Fibroblast of skin of right quadriceps (primary cell): ENCODE measurements at places on chromosomes 7 and 10.
A peak's percentile ranks its signal among the peaks of the same experiment; 100 is the strongest.

DNA sequence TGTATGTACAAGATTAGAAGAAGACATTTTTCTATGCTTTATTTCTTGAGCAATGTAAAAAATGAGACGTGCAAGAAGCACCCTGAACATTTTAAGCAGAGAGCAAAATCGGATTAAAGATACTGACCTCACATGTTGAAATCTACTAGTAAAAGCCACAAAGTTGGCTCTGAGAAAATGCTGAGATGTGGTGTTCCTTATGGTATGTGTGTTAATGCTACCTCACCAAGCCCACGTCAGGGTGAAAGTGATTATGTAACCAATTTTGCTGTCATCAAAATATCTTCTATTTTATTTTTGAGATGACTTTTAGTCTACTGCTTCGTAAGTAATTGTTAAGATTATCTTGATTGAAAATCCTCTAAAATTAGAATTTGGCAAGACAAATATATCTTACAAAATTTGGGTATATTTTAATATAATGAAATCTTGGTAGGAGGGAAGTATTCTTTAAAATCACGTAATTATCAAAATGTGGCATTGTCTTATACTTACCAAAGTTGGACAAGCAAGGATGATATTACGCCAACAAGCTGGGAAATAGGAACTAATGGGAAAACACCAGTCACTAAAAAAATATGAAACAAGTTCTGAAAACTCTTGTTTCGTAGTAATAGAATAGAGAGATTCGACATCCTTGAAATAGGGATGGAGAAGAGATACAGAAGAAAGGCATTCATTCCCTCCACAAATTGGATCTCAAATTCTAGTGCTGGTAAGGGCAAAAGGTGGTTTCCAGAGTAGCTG is 5.8 kb downstream of the ADO start:
- no peak for DNase-seq

DNA sequence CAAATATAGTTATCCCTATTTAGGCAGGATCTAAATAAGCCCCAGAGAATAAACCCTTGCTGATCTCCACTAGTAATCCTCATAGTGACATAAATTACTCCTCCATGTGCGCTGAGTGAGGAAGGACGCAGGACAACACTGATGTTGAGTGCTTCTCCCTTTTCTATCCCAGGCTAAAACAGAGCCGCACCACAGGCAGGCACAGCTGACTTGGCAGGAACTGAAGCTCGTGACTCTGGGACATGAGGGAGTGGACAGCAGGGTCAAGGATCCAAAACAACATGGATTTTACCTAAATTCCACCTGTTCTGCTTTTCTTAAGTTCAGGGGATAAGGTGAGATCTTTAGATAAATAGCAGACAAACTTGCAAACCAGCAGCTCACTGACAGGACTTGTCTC is 46.0 kb downstream of the VOPP1 start:
- DNase-seq, result no peak

DNA sequence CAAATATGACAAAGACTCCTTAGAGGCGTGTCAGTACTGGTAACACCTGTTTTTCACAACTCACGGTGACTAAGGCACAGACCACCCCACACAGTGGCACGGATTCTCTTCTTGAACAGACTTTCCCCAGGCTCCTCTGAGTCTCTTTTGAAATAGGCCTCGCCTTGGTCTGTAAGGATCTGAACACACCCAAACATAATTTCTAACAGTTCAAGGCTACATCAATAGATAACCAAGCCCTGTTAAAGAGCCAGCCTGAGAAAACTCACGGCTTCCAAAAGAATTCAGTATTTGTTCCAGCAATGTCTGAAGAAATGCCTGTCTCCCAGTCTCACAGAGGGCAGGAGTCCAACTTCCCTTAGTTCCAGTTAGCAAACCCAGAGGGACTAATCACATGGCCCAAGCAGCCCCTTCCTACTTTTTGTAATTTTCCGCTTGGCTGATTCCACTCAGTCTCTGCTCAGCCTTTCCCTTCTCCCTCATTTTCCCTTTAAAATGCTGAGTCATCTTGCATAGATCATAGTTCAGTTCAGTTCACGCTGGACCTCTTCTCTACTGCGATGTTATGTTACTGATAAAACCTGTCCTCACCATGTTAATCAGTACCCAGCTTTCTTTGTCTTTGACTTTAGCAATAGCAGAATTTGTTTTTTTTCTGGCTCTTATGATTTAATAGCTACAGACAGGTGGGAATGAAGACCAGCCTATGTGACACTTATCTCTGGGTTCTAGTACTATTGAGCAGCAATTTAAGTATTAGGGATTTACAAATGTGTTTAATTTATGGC is 22.6 kb upstream of the AKR1C3 start:
- DNase-seq, result peak; percentile 84

- peak; percentile 80 for DNase-seq
Measured at GRCh38 chr10:76717141-76717540, 920.5 kb downstream of the KCNMA1 start.

GRCh38 chr7:77536017-77536412 is 1.1 kb upstream of the PTPN12 start:
- DNase-seq, result no peak

GRCh38 chr10:23173214-23174073 is 18.7 kb upstream of the PTF1A start:
- DNase-seq, result no peak

- DNase-seq, result no peak
Measured at GRCh38 chr7:1946773-1947450, 276.8 kb downstream of the ELFN1 start.

DNA sequence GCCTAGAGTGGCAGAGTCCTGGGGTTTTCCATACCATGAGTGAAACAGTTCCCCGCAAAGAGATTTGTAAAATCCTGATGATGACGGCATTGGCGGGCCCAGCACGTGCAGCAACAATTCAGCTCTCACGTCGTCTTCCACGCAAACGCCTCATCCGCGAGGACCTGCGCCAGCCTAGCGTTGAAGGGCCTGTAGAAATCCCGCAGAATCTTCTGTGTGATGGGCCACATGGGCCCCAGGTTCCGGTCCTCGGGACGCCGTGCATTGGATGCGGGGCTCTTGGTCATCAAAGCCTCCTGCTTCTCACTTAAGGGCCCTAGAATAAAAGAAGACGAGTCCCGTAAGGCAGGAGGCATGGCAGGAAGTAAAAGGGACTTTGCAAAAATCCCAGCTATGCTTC is 83.4 kb downstream of the CHST15 start:
- no peak for DNase-seq

- no peak for DNase-seq
Measured at GRCh38 chr10:98466861-98467505, 20.2 kb upstream of the HPS1 start.

GRCh38 chr10:7969623-7970022 is 84.9 kb upstream of the GATA3 start:
- no peak for DNase-seq

DNA sequence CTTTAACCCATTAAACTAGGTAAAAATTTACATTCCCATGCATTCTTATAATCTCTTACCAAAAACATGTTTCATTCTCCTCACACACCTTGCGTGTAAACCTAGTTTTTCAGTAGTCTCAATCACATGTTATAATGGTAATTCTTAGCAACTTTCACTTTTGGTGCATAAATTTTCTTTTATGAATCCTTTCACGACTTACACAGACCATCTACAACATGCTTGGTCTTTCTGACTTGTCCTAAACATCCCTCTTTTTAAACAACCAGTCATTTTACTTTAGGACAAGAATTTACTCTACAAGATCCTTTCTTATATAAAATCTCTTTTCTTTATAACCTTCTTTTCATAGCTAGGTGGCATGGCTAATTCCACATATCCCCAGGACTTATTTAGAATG is 25.8 kb downstream of the FBXL13 start:
- peak; percentile 8 for DNase-seq

GRCh38 chr10:29533696-29534285 is 101.0 kb downstream of the SVIL start:
- DNase-seq, result peak; percentile 15

DNA sequence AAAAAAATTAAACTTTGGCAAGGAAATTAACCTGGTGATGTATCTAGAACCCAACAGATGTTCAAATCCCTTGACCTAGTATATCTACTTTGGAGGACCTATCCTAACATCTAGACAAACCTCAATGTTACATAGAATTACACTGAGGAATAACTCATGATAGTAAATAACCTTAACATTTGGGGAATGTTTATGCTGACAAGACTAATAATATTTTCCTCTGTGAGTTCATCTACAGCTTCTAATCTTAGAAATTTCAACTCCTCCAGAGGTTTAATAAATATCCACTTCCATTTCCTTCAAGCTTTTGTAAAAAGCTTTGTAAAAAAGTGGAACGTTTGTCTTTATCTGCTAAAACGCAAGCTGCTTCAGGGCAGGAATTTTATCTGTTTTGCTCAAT is 12.7 kb downstream of the HIPK2 start:
- no peak for DNase-seq

DNA sequence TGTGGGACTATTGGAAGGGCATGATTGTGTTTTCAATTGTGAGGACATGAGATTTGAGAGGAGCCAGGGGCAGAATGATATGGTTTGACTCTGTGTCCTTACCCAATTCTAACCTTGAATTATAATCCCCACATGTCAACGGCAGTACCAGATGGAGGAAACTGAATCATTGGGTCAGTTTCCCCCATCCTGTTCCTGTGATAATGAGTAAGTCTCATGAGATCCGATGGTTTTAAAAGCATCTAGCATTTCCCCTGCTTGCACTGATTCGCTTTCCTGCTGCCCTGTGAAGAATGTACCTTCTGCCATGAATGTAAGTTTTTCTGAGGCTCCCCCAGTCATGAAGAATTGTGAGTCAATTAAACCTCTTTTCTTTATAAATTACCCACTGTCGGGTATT is 1367.1 kb downstream of the XPNPEP1 start:
- peak; percentile 57 for DNase-seq

GRCh38 chr10:22620929-22621328 is 93.4 kb downstream of the PIP4K2A start:
- no peak for DNase-seq

GRCh38 chr7:69038915-69039314 is 559.4 kb upstream of the AUTS2 start:
- DNase-seq, result no peak

DNA sequence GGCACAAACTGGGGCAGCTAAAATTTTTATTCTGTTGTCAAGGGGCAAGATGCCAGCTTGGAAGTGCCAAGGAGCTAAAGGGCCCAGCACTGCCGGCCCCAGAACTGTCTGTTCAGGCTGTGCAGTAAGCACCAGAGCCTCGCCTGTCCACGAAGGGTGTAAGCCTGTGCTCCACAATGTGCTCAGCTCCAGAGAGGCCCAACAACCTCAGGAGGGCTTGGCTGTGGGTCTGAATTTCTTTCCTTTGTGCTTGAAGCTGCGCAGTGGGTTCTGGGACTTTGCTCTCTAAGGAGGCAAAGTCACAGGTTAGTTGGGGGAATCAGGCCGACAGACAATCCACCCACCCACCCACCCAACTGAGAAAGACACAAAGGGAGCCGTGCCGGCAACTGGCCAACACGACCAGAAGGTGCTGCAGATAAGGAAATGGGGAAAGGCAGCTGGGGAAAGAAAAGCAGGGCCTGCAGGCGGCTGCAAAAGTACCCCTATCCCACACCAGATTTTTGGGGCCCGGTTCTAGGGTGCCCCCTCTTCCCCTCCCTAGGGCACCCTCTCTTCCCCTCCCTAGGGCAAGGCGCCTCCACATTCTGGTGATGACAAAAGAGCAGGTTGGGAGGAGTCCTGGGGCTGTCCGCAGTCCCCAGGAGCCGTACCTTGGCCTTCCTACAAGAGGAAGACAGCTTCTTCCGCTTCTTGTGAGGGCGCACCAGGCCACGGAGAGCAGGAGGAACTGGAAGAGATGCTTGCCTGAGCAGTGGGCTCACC is 7.7 kb downstream of the DDX56 start:
- no peak for DNase-seq

DNA sequence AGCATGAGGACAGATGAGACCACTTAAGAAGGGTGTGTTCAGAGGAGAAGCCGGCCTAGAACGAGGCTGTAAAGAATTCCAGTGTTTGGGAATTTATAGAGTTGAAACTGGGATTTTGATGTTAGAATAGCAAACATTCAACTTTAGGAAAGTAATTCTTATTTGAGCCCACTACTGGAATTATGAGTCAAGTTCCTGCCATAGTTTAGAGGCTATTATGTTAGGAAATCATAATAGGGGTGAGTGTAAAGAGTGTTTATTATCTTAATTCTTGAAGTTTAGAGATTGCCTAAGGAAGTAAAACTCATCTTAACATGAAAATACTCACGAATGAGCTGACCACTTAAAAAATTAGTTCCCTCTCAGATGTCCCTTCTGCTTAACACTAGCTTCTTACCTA is 2.1 kb downstream of the CBLL1 start:
- DNase-seq, result no peak

DNA sequence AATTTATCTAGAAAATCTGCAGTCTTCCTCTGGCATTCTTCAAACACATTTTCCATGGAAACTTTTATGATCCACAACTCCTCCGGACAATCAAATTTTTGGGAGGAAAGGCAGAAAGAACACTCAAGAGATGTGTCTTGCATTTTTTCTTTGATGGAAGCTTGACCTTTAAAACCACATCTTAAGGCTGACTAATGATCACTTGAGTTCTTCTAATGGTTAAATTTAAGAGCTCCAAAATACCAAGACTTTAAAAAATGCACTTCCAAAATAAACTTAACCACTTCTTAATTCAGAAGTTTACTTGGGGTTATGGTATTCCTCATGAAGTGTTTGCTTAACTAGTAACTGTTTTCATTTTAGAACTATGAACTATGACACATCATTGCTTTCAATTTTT is 43.3 kb downstream of the ETV1 start:
- DNase-seq, result peak; percentile 72

DNA sequence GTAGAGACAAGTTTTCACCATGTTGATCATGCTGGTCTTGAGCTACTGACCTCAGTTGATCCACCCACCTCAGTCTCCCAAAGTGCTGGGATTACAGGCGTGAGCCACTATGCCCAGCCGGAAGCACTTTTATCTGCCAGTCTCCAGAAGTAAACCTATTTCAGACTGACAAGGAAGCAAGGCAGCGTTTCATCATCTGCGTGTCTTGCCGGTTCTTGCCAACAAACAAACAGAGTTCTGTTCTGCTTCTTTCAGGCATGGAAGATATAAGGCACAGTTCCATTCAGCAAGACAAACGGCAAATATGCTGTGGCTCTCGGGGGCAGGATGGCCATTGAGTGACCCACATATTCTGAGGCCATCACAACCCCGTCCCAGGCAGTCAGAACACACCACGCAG is 15.5 kb upstream of the LARP4B start:
- DNase-seq, result no peak

GRCh38 chr10:43210556-43210955 is 56.3 kb downstream of the RASGEF1A start:
- no peak for DNase-seq

GRCh38 chr7:124246262-124246863 is 213.5 kb upstream of the TMEM229A start:
- DNase-seq, result no peak

GRCh38 chr10:124952123-124952522 is 10.2 kb downstream of the ZRANB1 start:
- no peak for DNase-seq

GRCh38 chr10:47296941-47297340 is 3.1 kb upstream of the GDF10 start:
- DNase-seq, result no peak
